Activated CD4-positive, alpha-beta T cell treated with anti-CD3 and anti-CD28 coated beads for 24 hours (primary cell): ENCODE measurements at places on chromosomes 5 and 9.
A peak's percentile ranks its signal among the peaks of the same experiment; 100 is the strongest.

DNA sequence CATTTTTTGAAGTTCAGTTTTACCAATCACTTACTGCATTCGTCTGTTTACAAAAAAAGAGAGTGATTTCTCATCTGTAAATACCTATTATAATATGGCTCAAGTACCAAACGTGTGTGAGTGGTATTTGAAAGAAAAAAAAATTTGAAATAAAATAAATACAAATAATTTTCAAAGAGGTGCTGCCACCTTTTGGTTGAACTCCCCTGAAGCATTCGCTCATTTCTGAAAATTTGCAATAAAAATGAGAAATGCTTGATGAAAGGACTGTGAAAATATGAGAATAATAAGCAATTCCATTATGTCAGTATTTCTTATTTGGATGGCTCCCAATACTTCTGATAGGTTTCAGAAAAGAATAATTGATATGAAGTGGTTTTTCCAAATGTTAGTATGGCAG lies 409.9 kb downstream of the CTNND2 start:
- DNase-seq = no peak

GRCh38 chr9:121576281-121577075 lies 75.0 kb upstream of the DAB2IP start:
- DNase-seq = no peak

- DNase-seq = no peak
These were observed 29.3 kb upstream of the UNC5A start for GRCh38 chr5:176781054-176781375.

GRCh38 chr5:111854186-111854585 lies 97.2 kb upstream of the NREP start:
- DNase-seq = no peak

- peak; percentile 95 for DNase-seq
These were observed at the start of the genes HDAC3 and RELL2 for GRCh38 chr5:141636413-141637122. HDAC3 (minus strand) TSS chr5:141636849; CDS start chr5:141636790, 59 bp downstream. RELL2 (plus strand) TSS chr5:141636997; CDS start chr5:141638226, 1,229 bp downstream.

DNA sequence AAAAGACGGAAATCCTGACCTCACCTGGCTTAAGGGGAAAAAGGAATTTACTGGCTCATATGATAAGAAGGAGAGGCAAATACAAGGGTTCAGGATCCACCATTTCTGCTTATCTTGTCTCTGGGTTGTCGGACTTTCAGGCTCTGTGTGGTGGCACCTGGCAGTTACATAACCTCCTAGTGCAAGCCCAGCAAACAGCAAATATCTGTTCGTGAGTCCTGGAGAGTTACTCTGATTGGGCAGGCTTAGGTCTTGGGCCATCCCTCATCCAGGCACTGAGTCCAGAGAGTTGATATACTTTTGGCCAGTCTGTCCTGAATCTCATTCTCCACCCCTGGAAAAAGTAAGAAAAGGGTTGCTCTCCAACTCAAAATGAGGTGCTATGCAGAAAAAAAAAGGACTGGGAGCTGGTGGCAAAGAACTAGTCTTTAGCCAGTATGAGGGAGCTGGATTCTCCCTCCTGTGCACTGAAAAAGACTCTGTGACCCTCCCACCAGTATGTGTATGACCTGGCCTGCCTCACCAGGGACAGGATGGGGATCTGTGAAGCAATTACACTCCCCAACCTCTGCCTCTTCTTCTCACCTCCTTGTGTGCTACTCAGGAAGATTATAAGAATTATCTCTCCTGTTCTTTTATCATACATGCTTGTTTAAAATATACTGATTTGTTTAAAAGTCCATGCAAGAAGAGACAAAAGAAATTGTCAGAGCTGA lies 282.9 kb downstream of the ARHGAP26 start:
- no peak for DNase-seq

- DNase-seq = no peak
These were observed 69.1 kb downstream of the PSAT1 start for GRCh38 chr9:78365748-78366697.

DNA sequence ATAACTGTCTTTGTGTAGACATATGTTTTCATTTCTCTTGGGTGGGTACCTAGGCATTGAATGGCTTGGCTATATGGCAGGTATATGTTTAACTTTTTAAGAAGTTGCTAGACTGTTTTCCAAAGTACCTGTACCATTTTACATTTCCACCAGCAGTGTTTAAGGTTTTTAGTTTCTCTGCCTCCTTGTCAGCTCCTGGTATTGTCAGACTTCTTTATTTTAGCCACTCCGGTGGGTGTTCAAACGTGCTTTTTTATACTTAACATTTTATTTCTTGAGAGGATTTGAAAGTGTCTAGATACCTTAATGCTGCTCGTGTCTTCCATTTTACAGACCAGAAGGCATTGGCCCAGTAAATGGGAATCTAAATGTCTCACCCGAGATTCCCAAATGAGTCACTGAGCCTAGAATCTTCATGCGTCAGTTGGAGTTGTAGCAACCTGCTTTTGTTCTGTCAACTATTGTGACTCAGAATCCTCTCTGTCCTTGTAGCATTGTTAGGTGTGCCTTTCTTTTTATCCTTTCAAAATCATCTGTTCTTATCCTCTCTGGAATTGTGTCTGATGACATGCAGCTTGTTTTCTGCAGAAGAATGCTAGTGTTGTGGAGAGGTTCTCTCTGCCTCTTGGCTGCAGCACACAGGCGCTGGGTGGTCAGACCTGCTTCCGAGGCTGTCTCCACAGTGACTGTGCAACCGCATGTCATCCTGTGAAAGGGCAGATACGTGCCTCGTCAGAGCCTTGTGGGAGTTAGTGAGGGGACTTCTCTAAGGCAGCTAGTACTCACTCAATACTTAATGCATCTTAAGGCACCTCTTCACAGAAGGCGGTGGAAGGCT lies 291.8 kb downstream of the AOPEP start:
- DNase-seq = no peak

DNA sequence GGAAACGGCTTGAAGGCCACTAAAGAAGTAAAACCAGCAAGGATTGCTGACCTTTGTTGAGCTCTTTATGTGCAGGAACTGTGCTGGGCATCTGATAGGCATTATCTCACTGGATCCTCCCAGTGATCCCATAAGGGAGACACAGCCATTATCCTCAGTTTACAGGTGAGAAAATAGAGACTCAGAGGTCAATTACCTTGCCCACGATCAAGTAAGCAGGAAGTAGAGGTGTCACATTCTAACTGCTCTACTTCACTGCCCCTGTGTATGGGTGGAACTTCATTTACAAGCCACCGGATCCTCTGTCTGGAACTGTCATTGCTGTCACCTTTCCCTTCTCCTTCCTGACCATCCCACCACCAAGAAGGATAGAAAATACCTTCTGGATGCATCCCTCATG lies 248.9 kb downstream of the CRB2 start:
- DNase-seq = no peak

DNA sequence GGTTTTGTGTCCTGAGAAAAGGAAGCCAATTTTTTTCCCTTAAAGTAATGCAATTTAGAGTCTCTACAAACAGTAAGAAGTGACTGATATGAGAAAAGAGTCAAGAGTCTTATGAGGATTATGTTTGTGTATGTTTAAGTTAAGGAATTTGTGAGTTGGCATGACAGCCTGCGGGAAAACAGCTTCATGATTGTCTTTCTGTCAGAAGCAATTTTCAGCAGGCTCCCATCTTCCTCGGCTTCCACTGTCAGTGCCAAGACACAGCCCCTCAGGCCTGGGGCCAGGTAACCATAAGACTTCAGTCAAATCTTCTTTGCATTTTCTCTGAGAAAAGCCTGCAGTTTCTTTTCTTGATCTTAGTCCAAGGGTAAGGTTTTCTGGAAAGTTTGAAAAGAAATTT lies 17.0 kb upstream of the SELENOP start:
- no peak for DNase-seq

- no peak for DNase-seq
These were observed 1.3 kb downstream of the DNAI1 start for GRCh38 chr9:34459941-34460340.
